ENCODE measurements at places on chromosomes 5 and 9.

DNA sequence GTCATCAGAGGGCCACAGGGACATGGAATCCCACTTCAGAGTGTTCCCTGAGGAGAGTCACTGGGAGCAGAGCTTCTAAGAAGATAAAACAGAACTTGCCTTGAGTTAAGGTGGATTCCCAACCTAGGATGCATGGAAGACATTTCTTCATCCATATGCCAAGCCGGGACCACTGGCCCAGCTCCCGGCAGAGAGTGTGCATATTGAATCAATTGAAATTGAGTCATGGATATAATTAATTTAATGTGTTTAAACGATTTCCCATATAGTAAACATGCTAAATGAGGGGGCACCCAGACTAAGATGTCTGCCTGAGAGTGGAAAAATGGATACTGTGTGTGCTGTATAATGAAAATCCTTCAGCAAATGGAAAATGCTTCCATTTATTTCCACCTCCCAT, 194.4 kb upstream of the TBC1D2 start:
- DNase-seq = no peak

DNA sequence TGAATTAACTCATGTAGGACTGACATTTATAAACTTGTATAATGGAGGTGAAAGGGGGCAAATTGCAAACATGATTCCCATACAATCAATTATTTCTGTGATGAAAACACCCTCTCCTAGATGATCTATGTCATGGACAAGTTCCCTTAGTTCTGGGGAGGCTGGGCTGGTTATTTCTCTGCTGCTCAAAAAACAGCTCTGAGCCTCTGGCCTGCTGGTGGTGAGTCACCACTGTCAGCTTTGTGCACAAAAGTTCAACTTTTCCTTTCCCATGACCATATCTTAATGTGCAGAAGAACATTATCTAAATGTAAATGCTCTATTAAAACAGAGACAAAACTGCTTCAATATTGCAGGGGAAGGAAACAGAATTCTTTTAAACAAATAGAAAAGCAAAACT, 85.0 kb downstream of the HMHB1 start:
- no peak for DNase-seq

GRCh38 chr9:131505012-131505411, 2.3 kb downstream of the POMT1 start:
- no peak for DNase-seq

- DNase-seq = no peak
Measured at GRCh38 chr9:77907585-77907984, 124.0 kb downstream of the GNAQ start.

DNA sequence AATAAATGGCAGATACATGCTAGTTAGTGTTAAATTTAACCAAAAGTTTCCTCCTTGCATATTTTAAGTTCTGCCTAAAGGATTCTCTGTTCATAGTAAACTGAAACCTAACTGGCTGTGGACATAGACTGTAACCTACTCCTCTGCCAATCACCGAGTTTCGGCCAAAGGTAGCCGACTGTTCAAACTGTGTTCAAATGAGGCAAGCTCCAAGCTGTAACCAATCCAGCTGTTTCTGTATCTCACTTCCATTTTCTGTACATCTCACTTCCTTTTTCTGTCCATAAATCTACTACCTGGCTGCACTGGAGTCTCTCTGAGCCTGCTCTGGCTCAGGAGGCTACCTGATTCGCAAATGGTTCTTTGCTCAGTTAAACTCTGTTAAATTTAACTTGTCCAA, 44.1 kb downstream of the KCNV2 start:
- DNase-seq = no peak

DNA sequence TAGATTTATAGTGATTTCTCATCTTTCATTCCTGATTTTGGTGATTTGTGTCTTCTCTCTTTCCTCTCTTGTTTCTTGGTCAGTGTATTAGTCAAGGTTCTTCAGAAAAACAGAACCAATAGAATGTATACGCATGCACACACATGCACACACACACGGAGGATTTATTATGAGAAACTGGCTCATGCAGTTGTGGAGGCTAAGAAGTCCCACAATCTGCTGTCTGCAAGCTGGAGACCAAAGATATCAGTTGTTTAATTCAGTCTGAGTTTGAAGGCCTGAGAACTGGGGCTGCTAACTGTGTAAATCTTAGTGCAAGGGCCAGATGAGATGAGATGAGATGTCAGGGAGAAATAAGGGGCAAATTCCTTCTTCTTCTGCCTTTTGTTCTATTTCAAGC, 5.7 kb upstream of the RPS23 start:
- DNase-seq = no peak

- DNase-seq = no peak
Measured at GRCh38 chr9:122342323-122343050, 28.3 kb upstream of the PTGS1 start.

DNA sequence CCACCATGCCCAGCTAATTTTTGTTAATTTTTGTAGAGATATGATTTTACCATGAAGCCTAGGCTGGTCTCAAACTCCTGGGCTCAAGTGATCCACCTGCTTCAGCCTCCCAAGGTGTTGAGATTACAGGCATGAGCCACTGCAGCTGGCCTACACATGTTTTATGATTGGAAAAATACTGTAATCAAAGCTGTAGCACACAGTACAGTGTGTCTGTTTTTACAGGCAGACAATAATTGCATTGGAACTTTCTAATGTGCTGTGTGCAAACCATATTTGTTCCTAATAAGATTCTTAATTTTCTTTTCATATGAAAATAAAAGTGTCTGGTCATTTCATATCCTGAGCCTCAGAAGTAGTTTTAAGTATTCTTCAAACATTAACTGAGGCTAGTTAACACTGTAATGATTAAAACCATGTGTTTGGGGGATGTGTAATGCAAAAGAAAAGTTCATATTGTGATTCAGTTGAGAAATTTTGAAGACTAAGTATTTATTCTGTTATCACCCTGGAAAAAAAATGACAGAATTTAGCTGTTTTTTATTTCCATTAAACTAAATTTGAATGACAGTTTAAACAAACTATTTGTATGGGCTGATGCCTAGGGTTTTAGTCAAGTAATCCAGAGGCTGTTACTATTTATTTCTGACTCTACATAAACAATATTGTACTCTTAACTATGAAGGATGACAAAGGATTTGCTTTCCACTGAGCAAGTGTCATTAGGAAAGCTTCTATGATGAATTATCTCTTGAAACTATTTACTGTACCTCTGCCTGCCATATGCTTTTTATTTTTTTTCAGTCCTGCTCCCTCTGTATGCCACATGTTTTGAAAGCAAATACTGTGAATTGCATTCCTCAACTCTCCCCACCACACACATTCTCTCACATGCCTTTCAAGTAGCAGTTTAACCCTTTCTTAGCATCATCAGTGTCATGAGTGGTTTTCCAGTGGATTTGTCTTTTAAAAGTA, 111.5 kb downstream of the MTREX start:
- no peak for DNase-seq

- no peak for DNase-seq
Measured at GRCh38 chr5:6436715-6437331, 11.8 kb upstream of the UBE2QL1 start.

GRCh38 chr5:141832131-141832530, 46.1 kb downstream of the PCDH1 start:
- no peak for DNase-seq

GRCh38 chr5:159094745-159095144, 5.0 kb downstream of the EBF1 start:
- DNase-seq = peak; percentile 11

- DNase-seq = no peak
Measured at GRCh38 chr5:134273642-134274395, 47.9 kb upstream of the PPP2CA start.

GRCh38 chr9:6413365-6414246, 607 bp downstream of the UHRF2 start:
- peak; percentile 21 for DNase-seq

- DNase-seq = no peak
Measured at GRCh38 chr5:93164690-93165089, 416.3 kb downstream of the NR2F1-AS1 start.

DNA sequence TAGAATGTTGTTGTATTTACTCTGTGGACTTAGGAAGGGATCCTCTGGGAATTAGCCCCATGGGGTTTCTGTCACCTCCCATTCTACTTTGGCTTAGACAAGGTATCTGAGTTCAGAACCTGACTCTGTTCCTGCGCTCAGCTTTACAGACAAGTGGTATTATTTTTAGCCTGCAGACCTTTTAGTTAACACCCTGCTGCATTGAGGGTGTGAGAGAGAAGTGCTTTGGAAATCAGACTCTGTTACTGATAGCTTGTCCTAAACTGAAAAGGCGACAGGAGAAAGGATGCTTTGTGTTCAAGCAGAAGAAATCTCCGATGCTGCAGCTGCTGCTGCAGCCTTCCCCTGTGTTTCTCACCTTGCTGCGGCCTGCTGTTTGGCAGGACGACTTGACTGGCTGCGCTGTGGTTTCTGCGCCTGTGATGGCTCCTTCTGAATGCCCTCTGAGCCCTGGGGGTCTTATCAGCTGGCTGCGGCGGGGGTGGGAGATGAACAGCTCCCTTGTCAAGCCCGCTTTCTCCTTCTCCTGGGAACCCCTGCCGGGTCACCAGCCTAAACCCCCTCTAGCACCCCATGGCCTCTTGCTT, 61.9 kb downstream of the PGM5 start:
- no peak for DNase-seq

DNA sequence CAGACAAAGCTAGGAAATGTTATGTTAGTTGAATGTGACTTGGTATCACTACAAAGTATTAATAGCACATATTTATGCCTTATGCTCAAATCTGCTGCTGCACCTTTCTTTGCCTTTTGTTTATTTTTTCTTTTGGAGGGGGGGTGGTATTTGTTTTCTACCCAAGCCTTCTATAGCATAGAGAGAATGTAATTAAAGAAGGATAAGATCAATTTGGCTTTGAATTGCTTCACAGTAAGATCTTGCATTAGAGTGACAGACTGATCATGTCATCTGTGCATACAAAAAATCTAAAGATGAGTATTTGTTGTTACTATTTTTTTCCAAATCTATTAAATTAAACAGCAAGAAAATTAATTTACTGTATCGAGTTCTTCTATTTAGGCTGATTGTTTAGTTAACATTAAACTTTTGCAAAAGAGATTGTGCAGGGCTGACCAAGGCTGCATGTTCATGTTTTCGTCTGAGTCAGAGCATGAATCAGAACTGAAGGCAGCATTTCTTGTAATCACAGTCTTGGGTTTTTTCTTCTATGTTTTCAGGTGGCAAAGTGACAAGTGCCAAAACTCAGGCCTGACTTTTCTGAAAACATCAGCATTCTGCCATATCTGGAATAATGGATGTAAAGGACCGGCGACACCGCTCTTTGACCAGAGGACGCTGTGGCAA, 1007.1 kb upstream of the WWC1 start:
- DNase-seq = no peak

GRCh38 chr5:81486711-81487110, 92.8 kb upstream of the ACOT12 start:
- no peak for DNase-seq

DNA sequence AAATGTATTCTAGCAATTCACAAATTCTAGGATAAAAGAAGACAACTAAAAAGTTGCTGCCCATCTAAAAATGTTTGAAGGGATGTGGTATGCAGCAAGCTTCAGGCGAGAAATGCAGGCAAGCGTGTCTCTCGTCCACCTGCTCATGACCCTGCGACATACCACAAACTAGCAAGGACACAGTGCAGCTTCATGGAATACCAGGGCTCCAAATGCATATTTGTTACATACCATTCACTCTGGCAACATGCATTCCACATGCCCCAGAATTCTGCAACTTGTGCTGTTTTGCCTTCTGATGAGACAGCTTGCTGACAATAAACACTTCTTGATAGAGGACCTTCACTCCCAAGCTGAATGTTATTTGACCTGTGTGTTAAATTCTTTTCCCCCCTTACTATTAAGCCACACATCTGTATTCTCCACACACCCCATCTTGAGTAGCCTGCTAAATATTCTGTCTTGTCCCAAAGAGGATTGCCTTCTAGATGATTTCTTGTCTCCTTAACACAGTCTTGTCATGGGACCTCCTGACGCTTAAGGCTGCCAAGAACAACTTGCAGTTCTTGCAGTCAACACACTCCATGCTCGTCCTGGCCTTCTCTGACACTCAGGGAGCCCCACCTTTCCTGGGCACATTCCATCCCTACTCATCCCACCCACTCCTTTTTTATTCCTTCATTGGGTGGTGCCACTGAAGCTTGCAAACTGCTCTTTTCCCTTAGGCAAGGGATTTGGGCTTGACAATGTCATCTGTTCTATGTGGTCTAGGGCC, 340.5 kb downstream of the PIK3R1 start:
- no peak for DNase-seq

DNA sequence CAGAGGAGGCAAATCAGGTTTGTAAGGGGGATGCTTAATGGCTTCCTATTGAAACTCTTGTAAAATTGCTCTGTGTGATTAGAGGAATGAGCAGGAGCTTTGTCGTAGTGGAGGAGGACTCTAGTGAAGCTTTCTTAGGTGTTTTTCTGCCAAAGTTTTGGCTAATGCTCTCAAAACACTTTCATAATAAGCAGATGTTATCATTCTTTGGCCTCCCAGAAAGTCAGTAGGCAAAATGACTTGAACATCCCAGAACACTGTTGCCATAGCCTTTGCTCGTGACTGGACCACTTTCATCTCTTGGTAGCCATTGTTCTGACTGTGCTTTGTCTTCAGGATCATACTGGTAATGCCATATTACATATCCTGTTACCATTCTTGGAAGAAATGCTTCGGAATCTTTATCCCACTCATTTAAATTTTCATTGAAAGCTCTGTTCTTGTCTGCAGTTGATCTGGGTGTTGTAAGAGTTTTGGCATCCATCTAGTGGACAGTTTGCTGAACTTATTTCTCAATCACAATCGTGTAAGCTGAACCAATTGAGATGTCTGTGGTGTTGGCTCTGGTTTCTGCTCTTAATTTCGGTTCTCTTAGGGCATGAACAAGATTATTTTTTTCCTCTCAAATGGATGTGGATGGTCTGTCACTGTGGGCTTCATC, 187.6 kb downstream of the COMMD10 start:
- no peak for DNase-seq

DNA sequence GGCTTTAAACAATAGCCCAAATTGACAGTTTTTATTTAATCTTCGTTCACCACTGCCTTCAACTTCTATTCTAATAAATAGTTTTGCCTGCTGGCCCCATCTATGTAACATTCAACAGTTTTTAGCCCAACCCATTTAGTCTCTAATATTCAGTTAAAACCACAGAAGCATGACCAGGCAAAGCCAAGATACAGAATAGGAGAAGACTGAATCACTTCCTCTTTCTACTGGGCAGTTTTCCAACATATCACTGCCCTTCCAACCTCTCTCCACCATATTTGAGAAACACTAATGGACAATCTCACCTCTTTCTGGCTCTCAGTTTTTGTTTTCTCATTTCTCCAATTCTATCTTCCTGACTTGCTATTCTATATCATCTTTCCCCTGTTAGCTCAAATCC, 352.9 kb downstream of the DNAH5 start:
- DNase-seq = no peak

GRCh38 chr5:174614500-174615135, 109.8 kb upstream of the MSX2 start:
- DNase-seq = no peak

DNA sequence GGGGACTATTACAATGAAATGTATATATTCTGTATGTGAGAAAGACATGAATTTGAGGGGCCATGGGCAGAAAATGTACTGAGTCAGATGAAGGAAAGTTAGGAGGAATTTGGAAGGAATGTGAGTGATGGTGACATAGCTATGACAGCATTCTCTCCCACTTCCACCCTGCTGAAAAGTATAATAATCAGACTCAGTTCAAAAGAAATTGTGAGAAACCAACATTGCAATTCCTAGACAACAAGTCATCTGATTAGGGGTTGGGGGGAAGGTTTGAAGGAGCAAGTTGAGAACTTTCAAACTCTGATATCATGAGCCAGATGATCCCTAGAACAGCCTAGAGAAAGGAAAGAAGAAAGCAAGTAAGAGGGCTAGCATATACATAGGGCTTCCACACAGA, 370.6 kb downstream of the DMRTA1 start:
- no peak for DNase-seq

Measured in T-helper 9 cell (primary cell).